Esophagus squamous epithelium (tissue), 5 donors: ENCODE measurements at places on chromosomes 6 and 20.

GRCh38 chr20:63357921-63358905 lies 2.9 kb downstream of the CHRNA4 start:
- no peak for DNase-seq
- H3K4me1 ChIP-seq, result peaks cover 6% of the 10 kb centered on the region
- H3K36me3 ChIP-seq, result no peaks in the 10 kb centered on the region
- H3K27ac ChIP-seq, result no peak overlapping the region
- no peak overlapping the region for H3K4me3 ChIP-seq

- H3K36me3 ChIP-seq, result no peaks in the 10 kb centered on the region
- H3K27me3 ChIP-seq, result no peaks in the 10 kb centered on the region
- H3K4me3 ChIP-seq, result no peak overlapping the region
- DNase-seq, result no peak
- H3K27ac ChIP-seq, result peak overlapping the region; percentile 50
- peaks cover 54% of the 10 kb centered on the region for H3K4me1 ChIP-seq
These were observed 45.6 kb upstream of the NCOA3 start for GRCh38 chr20:47456041-47456537.

GRCh38 chr20:19813846-19814640 lies 56.0 kb downstream of the RIN2 start:
- no peaks in the 10 kb centered on the region for H3K36me3 ChIP-seq
- no peaks in the 10 kb centered on the region for H3K27me3 ChIP-seq
- H3K4me3 ChIP-seq, result no peak overlapping the region
- H3K4me1 ChIP-seq, result no peaks in the 10 kb centered on the region

- H3K4me3 ChIP-seq, result no peak overlapping the region
- H3K27ac ChIP-seq, result no peak overlapping the region
- no peak for DNase-seq
- no peaks in the 10 kb centered on the region for H3K27me3 ChIP-seq
- H3K4me1 ChIP-seq, result no peaks in the 10 kb centered on the region
- peaks cover 76% of the 10 kb centered on the region for H3K36me3 ChIP-seq
These were observed 468.0 kb downstream of the UTRN start for GRCh38 chr6:144753023-144753705.

- no peaks in the 10 kb centered on the region for H3K27me3 ChIP-seq
- peaks cover 19% of the 10 kb centered on the region for H3K4me1 ChIP-seq
These were observed 126.8 kb downstream of the MAP3K7 start for GRCh38 chr6:90460051-90460450.

GRCh38 chr6:129859524-129859923 lies 1.6 kb downstream of the TMEM244 start:
- no peaks in the 10 kb centered on the region for H3K4me1 ChIP-seq
- no peak overlapping the region for H3K4me3 ChIP-seq
- H3K27ac ChIP-seq, result no peak overlapping the region
- no peaks in the 10 kb centered on the region for H3K27me3 ChIP-seq

DNA sequence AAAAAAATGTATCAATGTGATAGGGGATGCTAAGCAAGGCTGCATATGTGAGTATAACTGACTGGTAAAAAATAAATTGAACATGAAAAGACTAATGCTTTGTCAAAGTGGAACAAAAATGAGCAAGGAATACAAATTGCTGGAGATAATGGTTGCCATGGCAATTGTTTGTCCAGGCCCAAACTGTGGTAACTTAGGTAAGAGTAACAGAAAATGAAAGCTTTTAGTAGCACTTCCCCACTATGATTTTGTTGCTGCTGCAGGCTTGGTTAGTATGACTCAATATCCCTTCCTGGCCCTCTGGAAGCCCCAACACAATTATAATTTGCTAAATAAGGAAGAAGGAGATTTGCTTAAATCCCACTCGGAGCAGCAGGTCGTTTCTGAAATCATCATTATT lies 577.1 kb downstream of the DOK5 start:
- no peak for DNase-seq
- no peaks in the 10 kb centered on the region for H3K36me3 ChIP-seq
- no peak overlapping the region for H3K4me3 ChIP-seq
- H3K4me1 ChIP-seq, result no peaks in the 10 kb centered on the region
- H3K27me3 ChIP-seq, result no peaks in the 10 kb centered on the region

DNA sequence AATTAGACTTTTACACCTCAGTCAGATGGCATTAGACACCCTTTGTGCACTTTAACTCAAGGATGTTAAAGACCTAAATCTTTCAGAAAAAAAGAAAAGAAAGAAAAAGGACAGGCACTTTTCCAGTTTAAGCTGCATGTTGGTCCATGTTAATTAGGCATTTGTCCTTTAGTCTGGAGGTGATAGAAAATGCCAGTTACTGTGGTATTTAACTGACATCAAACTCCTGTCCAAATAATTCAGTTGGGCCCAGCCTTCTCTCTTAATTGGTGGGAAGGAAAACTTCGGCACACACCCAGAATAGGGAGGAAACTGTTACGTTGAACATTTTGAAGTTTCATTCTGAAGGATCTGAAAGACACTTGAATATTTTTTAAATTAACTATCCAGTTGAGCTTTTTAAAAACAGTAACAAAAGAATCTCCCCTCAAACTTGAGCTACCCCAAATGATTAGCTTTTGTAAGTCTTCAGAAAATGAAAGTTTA lies 30.3 kb downstream of the RREB1 start:
- no peak for DNase-seq
- H3K27ac ChIP-seq, result peak overlapping the region; percentile 41
- peaks cover 44% of the 10 kb centered on the region for H3K4me1 ChIP-seq
- no peaks in the 10 kb centered on the region for H3K27me3 ChIP-seq

DNA sequence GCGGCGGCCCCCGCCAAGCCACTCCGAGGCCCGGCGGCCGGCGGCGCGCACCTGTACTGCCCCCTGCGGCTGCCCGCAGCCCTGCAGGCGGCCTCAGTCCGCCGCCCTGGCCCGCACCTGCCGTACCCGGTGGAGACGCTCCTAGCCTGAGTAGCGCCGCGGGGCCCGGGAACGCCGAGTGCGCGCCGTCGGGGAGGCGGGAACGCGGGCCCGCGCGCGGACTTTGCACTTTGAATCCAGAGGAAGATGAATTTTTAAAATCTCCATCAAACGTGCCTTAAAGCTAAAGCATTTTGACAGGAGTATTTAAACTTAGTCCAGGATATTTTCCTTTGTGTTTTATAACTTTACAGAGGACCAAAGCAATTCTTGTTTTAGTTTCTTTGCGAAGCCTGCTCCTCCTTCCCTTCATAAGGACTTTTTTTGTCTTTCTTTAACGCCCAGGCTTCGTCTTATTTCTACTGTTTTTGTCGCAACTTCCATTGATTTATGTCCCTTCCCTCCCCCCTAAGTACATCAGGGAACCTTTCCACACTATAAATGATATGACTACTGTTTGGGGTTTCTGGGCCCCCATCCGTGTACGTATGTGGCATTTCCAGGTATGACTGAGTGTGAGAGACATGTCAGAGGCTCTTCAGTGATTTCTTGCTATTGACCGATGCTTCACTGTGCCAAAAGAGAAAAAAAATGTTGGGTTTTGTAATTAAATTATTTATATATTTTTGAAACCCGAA lies 2.0 kb downstream of the FOXQ1 start:
- no peaks in the 10 kb centered on the region for H3K36me3 ChIP-seq
- no peaks in the 10 kb centered on the region for H3K27me3 ChIP-seq
- peaks cover 9% of the 10 kb centered on the region for H3K4me1 ChIP-seq
- peak overlapping the region; percentile 75 for H3K4me3 ChIP-seq
- peak overlapping the region; percentile 92 for H3K27ac ChIP-seq
- no peak for DNase-seq

GRCh38 chr6:108114841-108115597 lies 40.5 kb upstream of the OSTM1 start:
- H3K36me3 ChIP-seq, result no peaks in the 10 kb centered on the region
- H3K27ac ChIP-seq, result no peak overlapping the region
- peaks cover 12% of the 10 kb centered on the region for H3K27me3 ChIP-seq
- H3K4me3 ChIP-seq, result peak overlapping the region; percentile 61

DNA sequence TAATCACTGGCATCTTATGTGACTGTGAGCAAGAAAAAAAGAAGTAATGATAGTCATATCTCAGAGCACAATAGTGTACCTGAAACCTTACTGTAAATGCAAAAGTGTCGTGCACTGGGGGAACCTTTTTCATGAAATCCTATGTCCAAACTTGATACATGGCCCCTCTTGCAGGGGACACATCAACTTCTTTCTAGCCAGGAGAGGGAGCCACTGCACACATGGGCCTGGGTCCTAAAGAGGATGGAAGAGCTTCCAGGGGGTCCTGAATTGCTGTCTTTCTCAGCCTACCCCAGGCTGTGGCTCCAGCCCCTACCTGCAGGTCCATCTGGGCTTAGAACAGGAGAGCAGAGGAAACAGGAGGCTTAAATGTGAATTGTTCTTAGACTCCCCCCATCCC lies 165.7 kb downstream of the SOD2 start:
- no peak overlapping the region for H3K27ac ChIP-seq
- DNase-seq, result no peak
- H3K4me1 ChIP-seq, result no peaks in the 10 kb centered on the region
- H3K4me3 ChIP-seq, result no peak overlapping the region
- no peaks in the 10 kb centered on the region for H3K36me3 ChIP-seq
- no peaks in the 10 kb centered on the region for H3K27me3 ChIP-seq

GRCh38 chr20:1945660-1946059 lies 48.2 kb downstream of the PDYN start:
- H3K27ac ChIP-seq, result peak overlapping the region; percentile 19
- no peaks in the 10 kb centered on the region for H3K36me3 ChIP-seq
- no peak overlapping the region for H3K4me3 ChIP-seq
- DNase-seq, result no peak
- peaks cover 67% of the 10 kb centered on the region for H3K4me1 ChIP-seq

DNA sequence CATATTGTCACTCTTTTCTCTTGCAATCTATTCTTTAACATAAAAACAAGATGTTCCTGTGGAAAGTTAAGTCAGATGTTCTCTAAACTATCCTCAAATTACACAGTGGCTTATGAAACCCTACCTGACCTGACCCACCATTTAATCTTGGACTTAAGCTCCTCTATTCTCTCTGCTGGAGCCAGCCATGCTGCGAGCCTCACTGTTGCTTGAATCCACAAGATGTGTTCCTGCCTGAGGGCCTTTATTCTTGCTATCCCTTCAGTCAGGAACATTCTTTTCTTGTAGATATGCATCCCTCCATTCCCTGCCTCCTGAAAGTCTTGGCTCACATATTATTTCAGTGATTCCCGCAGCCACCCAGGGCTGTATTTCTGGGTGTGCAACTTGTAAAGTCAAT lies 283.2 kb downstream of the EPHA7 start:
- no peaks in the 10 kb centered on the region for H3K4me1 ChIP-seq
- no peak overlapping the region for H3K27ac ChIP-seq
- no peak overlapping the region for H3K4me3 ChIP-seq

DNA sequence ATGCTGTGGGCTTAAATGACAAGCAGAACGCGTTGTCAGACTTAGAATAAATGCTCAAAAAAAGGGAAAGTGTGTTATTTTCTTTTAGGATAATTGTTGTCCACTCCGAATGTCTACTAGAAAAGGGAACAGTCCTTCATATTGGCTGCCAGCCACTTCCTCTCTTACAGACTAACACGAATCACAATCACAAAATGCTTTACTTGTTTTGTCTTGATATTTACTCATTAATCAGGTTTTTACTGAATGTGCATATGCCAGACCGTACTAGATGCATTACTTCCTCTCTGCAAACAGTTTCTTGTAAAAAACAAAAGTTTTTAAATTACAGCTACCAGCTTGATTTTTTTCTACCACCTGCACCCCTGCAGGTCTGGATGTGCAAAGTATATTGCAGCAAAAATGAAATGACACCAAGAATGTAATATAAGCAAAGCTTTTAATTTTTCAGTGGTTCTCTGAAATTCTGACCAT lies 821 bp downstream of the DHX35 start:
- peak overlapping the region; percentile 91 for H3K4me3 ChIP-seq
- no peak for DNase-seq
- H3K36me3 ChIP-seq, result peaks cover 2% of the 10 kb centered on the region
- H3K27me3 ChIP-seq, result no peaks in the 10 kb centered on the region

DNA sequence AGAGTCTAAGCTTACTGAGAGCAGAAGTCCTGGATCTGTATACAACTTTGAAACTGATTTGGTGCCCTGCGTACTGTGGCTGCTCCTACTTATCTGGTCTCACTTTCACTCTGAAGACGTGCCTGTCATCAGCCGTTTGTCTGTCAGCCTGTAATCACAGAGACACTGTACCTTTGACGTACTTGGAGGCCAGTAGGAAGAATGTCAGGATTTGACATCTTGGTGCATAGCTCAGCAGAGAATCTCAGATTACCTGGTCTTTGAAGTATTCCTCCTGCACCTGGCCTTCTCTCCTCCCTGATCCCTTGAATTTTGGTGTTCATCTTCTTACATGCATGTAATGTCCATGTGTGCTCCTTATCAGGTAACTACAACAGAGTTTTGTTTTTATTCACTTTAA lies 37.7 kb downstream of the DSE start:
- no peak for DNase-seq
- H3K27ac ChIP-seq, result no peak overlapping the region
- no peaks in the 10 kb centered on the region for H3K27me3 ChIP-seq
- H3K36me3 ChIP-seq, result no peaks in the 10 kb centered on the region
- H3K4me1 ChIP-seq, result peaks cover 30% of the 10 kb centered on the region
- H3K4me3 ChIP-seq, result no peak overlapping the region

DNA sequence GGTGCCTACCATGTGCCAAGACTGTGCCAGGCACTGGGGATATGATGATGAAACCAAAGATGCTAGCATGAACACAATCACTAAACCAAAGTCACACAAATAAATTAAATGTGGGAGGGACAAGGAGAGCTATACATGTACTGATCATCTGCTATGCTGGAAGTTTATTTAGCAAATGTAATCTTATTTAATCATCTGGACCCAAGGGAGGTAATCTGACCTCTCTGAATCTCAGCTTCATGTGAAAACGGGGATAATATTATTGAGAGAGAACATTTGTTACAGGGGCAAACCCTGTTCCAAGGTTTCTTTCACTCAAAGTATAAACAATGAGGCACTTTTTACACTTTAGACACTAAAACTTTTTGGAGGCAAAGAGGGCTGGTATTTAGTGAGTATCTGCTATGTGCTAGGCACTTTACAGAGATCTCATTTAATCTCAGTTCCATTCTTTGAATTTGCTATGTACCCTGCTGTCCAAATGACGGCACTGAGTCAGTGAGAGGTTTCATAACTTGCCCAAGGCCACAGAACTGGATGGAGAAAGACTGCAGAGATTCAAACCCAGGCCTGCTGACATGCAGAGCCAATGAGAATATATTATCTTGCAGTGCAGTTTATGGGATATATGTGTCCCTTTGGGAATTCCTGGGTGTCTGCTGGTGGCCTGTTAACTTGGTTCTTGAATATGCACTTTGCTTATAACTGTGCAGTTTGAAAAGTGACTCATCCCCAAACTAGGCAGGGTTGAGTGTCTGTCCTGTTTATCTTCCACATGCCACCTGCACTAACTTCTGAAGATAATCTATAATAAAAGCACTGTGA lies 3.3 kb upstream of the ASXL1 start:
- H3K27ac ChIP-seq, result no peak overlapping the region
- DNase-seq, result no peak
- H3K4me1 ChIP-seq, result peaks cover 10% of the 10 kb centered on the region
- H3K36me3 ChIP-seq, result no peaks in the 10 kb centered on the region
- H3K4me3 ChIP-seq, result no peak overlapping the region
